ENCODE measurements at places on chromosomes 3 and 15.

DNA sequence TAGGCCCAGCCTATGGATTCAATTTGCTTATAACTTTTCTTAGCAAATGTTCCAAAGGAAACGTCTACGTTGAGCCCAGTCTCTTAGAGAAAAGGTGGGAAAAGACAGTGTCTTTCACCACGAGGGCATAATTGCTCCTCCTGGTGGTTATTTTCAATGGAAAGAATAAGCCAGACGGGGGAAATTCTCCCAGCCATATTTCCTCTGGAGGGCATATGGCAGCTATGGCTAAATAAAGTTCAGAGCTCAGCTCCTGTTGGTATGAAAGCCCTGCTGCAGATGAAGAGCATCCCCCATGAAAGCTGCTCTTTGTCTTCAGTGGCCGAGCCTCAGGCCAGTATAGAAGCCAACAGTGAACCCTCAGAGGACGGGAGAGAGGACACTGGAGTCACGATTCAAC lies 297.9 kb downstream of the RYR3 start:
- DNase-seq: peak; percentile 3

GRCh38 chr15:67103869-67104268 lies 38.5 kb downstream of the SMAD3 start:
- DNase-seq: no peak

DNA sequence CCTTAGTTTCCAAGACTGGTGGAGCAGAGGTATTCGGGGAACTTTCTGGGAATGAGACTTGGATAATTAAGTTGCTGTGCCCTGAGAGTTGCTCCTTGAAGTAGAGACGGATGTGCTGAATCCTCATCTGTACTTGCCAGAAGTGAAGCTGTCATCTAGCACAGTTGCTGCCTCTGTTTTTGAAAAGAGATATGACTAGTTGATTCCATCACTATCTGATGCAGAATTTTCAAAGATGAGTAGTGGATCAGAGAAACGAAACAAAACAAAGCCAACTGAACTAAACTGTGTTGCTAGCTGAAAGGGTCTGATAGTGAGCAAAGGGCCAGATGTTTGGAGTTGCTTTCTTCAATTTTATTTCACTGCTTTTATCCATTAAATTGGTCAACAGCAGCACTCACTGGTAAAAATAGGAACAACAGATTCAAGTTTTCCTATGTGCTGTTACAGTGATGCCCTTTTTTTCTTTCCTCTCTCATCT lies 52.7 kb downstream of the MITF start:
- DNase-seq: no peak

- DNase-seq: no peak
Measured at GRCh38 chr15:68470049-68470742, 38.2 kb upstream of the ITGA11 start.

GRCh38 chr3:190387578-190388213 lies at the start of gene CLDN16:
Gene CLDN16, plus strand, starts transcription at chr3:190388163. Its CDS starts 167 bp downstream, at chr3:190388330.
- DNase-seq: no peak

- DNase-seq: no peak
Measured at GRCh38 chr3:180492047-180492446, 109.9 kb upstream of the TTC14 start.

GRCh38 chr3:148955544-148956346 lies 35.6 kb upstream of the GYG1 start:
- peak; percentile 30 for DNase-seq

DNA sequence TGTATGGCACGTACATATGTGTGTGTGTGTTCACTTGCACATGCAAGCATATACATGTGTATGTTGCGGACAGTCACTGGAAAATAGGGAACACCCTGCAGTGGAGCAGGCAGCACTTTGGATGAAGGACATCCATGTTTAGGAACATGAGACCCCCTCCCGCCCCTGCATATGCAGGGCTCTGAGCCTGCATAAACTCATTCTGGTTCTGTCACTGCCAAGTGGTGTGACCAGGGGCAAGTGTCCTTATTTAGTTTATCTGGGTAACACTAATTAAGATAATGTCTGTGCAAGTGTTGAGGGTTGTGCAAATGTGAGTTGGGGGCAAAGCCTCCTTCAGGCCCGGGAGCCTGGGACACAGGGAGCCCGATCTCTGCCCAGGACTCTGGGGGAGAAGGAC lies 105.7 kb downstream of the CORO2B start:
- DNase-seq: no peak

- DNase-seq: no peak
Measured at GRCh38 chr3:55128225-55128823, 200.5 kb upstream of the LRTM1 start.

DNA sequence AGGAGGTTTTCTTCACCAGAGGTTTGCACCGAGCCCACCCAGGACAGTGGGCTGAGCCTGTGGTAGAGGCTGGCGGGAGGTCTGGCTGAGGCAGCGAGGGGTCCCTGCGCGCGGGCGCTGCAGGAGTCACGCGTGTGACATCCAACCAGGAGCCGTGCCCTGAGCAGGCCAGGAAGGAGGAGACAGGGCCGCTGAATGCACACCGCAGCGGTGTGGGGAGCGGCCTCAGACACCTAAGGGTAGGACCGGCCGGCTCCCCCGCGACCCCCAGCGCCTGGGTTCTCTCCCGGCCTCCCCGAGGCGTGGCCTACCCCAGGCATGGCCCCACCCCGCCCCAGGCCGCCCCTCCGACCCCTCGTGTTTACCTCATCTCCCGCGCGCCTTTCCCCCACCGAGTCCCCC lies 412 bp downstream of the SLC41A3 start:
- DNase-seq: no peak

- no peak for DNase-seq
Measured at GRCh38 chr3:46369675-46370132, 1.0 kb upstream of the CCR5 start.

GRCh38 chr3:134300520-134300919 lies 49.9 kb upstream of the RYK start:
- no peak for DNase-seq

DNA sequence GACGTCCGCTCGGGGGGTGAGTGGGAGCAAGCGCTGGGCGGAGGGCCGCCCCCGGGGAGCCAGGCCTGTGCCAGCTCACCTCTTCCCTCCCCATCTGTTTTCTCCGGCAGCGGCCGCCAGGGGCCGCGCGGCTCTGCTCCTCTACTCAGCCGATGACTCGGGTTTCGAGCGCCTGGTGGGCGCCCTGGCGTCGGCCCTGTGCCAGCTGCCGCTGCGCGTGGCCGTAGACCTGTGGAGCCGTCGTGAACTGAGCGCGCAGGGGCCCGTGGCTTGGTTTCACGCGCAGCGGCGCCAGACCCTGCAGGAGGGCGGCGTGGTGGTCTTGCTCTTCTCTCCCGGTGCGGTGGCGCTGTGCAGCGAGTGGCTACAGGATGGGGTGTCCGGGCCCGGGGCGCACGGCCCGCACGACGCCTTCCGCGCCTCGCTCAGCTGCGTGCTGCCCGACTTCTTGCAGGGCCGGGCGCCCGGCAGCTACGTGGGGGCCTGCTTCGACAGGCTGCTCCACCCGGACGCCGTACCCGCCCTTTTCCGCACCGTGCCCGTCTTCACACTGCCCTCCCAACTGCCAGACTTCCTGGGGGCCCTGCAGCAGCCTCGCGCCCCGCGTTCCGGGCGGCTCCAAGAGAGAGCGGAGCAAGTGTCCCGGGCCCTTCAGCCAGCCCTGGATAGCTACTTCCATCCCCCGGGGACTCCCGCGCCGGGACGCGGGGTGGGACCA lies 632 bp upstream of the CRELD1 start:
- DNase-seq: peak; percentile 70

DNA sequence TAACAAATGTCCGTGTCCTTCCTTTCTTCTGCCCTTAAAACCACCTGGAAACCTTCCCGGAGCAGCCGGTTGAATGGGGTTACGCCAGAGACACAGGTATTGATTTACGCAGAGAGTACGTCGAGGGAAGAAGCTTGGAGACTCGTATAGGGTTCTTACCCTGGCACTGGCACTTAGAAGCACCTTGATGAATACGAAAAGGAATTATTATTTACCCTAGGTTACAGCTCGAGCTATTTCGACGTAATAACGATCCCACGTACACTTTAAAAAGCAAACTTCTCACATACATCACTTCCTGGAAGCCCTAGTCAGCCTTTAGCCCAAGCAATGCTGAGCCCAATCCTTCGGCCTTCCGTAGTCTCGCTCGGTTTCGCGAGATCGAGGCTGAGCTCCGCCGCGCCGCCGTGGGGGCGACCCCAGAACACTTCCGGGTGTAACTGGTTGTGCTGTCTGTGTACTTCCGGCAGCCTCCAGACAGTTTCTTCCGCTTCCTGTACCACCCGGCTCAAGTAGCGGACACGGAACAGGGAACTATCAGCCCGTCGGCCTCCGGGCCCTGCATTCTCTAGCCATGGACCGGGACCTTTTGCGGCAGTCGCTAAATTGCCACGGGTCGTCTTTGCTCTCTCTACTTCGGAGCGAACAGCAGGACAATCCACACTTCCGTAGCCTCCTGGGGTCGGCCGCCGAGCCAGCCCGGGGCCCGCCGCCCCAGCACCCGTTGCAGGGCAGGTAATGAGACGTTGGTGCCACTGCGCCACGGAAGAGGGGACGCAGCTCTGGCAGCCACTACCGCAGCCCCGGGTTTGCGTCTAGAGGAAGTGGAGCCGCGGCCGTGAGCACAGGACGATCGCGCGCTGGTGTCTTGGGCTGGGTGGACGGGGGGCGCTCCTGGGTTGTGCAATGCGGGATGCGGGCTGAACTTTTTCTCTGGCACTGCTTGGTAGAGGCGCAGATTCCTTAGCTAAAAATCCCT lies at the start of gene TTC14:
TSS of gene TTC14 (plus strand) at position 476 of the 979 bp plus-strand sequence. CDS start at position 575, 99 bp downstream.
- peak; percentile 98 for DNase-seq

- DNase-seq: no peak
Measured at GRCh38 chr15:34724481-34724880, 30.3 kb downstream of the GJD2 start.

DNA sequence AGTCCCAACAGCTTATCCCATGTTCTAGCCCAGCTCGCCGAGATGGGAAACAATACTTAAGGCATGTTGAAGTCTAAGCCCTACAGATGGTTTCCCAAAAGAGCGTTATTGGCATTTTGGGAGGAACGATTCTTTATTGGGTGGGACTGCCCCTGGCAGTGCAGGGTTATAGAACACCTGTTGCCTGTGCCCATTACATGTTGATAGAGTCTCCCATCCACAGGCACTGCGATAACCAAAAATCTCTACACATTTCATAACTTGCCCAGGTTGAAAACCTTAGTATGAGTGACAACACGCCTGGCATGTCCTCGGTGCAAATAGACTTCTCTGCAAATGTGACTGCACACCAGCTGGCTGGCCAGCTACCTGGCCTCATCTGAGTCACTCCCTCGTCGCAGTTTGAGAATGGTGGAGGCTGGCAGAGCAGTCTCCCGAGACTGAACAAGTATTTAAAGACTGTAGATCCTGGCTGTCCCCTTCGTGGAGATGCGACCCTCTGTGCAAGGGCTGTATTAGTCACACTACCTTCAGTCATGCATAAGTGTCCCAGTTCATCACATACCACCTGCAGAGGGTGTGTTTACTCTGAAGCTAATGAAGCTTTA lies 18.7 kb downstream of the ZNF80 start:
- DNase-seq: no peak

GRCh38 chr15:71250936-71251583 lies 135.8 kb downstream of the THSD4 start:
- DNase-seq: no peak

DNA sequence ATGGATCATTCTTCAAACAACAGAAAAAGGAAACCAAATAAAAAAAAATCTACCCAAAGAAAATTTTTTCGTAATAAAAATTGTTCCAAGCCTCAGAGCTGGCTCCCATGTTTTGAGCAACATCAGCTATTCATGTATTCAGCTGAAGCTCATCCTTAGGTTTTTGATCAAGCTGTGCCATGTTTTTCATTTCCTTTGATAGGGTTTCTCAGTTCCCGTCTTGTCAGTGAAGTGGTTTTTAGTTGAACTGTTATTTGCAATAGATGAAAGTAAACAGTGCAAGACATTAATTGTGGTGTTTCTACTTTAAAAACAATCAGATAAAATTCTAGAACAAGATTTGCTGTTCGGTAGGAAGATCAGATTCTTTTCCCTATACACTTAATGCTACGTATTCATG lies 55.4 kb upstream of the SPTSSB start:
- DNase-seq: no peak

DNA sequence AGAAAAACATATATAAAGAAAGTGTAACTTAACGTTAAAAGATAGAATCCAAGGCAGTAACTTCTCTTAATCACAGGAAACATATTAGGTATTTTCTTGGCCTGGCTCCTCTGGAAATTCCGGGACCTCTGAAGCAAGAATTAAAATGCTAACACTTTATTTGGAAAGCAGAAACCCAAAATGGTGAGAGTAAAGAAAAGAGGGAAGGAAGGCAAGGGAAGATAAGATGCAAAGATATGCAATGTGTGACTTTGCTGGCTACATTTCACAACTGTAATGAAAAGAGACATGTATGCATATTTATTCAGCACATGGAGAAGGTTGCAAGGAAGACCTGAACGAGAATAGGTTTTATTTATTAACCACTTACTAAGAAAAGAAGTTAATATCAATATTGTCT lies 372.5 kb downstream of the TBL1XR1 start:
- DNase-seq: no peak

DNA sequence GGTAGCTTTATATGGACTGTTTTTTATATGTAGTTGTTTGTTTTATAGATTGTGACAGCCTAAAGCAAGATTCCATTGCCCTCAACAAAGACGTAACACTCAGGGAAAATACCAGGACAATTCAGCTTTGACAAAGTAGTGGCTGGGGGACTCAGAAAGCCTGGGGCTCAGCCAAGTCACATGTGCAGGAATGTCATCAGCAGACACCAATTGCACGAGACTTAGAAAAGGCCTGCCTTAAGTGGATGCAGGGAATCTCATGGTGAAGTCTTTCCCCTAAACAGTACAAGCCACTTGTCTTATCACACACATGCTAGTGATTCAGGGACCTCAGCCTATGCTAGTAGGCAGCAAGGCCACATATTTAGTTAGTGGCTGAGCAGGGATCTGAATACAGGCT lies 381.8 kb upstream of the THBS1 start:
- DNase-seq: no peak

GRCh38 chr3:29478611-29479010 lies 197.7 kb downstream of the RBMS3 start:
- no peak for DNase-seq

DNA sequence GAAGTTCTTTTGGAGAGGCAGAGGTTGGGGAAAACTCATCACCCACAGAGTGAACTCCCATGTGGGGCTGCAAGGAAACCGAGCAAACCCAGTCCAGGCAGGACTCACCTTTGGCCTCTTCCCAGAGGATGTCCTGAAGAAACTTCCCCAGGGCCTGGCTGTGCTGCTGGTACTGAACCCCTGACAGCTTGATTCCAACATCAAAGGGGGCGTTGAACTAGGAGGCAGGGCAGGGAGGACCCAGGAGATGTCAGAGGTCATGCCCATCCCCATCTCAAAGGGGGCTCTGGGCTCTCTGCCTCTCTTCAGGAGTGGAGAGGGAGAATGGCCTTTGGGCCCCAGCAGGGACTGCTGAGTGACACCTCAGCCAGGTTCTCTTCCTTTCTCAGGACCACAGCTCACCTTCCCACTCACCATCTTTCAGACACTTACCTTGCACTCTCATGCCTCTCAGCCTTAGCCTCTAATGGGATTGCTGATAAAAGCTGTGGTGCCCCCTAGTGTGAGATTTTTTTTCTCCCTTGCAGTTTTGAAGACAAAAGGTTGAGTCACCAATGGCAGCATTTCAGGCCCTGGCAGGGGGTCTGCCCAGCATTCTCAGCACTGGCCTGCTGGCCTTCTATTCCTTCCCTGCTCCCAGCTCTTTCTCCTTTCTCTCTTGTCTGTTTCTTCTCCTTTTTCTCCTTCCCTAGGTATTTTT lies 6.0 kb downstream of the GHRL start:
- DNase-seq: no peak

GRCh38 chr3:114451051-114451451 lies 157.2 kb downstream of the TIGIT start:
- no peak for DNase-seq

- DNase-seq: no peak
Measured at GRCh38 chr15:98405013-98405412, 243.3 kb upstream of the IGF1R start.

Measured in DMS 273 treated with DMSO at 0.1 percent for 48 hours (cell line).